Activated gamma-delta T cell treated with Interleukin-2 at 50 U/mL for 16 hours (primary cell): ENCODE measurements at places on chromosomes 2 and 18.

GRCh38 chr2:148604927-148605326 is 39.6 kb upstream of the EPC2 start:
- DNase-seq, result no peak

DNA sequence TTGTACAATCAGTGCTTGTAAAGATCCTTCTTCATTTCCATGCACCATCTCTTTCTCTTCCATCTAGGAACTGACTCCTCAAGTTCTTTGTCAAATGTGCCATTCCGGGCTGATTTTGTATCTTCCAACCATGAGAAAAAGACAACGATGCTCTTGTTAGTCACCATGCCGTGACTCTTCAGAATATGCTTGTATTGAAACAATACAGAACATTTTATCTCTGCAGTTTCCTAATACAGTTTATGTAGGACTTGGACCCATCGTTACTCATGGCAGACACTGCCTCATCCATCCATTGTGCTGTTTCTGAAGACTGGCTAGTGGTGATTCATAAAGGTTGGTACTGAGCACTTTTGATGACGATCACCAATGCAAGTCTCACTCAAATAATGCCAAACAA is 283.2 kb downstream of the KCNS3 start:
- DNase-seq, result no peak

DNA sequence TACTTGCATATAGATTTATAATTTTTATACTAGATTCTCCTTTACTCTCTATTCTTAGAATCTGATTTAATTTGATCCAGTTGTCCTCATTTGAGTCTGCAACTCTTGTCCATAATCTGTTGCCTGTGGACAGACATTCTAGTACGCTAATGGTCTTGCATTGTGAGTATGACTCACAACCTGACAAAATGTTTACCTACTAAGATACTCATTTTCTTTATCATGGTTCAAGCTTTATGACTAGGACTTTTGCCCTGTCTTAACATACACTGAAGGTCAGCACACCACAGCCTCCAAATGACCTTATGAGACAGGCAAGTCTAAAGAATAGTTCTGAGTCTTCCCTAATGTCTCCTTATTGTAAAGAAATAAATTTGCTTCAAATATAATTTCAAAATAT is 142.3 kb upstream of the CDH7 start:
- no peak for DNase-seq

GRCh38 chr2:17765398-17765797 is 11.5 kb downstream of the GEN1 start:
- no peak for DNase-seq

GRCh38 chr2:204251158-204251997 is 293.9 kb upstream of the PARD3B start:
- DNase-seq, result no peak

- no peak for DNase-seq
Measured at GRCh38 chr2:34159901-34160300, 560.8 kb upstream of the FAM98A start.

DNA sequence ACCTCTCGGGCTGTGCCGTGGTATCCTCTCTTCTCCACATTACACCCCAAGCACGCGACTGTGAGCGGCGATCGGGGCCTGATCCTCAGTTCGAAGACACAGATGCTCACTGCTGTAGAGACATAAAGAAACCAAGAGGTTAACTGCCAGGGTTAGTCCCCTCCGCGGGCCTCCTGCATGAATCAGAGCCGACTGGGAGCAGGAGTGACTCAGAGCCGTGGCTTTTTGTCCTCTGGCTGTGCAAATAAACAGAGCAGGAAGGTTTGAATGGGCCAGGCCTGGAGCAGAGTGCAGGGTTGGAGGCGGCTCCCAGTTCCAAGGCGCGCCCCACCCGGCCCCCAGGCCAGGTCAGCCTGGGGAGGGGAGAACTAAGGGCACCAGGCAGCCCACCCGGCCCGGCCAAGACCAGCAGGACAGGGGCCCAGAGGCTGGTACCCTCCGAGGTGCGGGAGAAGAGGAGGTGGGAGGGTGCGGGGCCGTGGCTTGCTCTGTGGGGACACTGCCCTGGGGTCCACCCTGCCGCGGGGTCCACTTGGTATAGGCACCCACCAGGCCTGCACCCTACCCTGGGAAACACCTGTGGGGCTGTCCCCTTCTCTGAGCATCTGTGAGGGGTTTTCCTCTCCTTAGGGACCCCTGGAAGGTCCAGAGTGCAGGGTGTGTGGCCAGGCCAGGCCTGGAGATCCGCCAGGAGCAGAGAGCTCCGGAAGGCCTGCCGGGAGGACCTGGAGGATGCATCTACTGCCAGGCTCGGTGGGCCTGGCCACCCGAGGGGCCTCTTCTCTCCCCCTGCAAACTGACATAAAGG is 16.5 kb downstream of the TWIST2 start:
- DNase-seq, result no peak

GRCh38 chr2:7609556-7609955 is 692.3 kb downstream of the RNF144A start:
- DNase-seq, result no peak

- DNase-seq, result peak; percentile 80
Measured at GRCh38 chr2:9752441-9753275, 90.6 kb upstream of the TAF1B start.

- DNase-seq, result no peak
Measured at GRCh38 chr2:176088048-176088936, 4.2 kb upstream of the HOXD13 start.

DNA sequence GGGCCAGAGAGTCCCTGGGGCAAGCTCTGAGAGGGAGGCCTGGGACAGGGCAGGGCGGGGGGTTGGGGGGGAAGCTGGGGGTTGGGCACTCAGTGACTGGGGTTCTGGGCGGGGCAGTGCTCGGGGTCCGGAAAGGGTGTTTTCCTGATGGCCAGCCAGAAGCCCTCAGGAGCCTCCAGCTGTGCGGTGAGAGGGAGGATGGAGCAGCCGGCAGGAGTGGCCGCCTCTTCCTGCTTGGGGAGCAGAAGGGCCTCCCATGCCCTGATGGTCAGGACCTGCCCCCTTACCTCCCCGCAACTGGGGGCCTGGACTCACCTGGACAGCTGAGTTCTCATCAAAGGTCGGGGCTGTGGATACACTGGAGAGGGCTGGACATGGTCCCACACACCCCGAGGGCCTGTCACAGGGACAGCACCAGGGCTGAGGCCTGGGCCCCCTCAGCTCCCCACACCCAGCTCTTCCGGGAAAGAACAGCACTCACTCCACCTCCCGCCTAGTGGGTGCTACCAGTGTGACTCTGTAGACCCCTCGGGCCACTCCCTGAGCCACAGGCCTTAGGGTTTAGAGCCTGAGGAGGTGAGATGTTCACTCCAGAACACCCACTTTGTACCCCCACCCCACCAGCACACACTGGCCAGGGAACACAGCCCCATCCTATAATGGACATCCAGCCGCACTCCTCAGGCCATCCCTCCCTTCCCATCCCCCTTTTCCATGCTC is 6.7 kb downstream of the SFTPB start:
- DNase-seq, result no peak

DNA sequence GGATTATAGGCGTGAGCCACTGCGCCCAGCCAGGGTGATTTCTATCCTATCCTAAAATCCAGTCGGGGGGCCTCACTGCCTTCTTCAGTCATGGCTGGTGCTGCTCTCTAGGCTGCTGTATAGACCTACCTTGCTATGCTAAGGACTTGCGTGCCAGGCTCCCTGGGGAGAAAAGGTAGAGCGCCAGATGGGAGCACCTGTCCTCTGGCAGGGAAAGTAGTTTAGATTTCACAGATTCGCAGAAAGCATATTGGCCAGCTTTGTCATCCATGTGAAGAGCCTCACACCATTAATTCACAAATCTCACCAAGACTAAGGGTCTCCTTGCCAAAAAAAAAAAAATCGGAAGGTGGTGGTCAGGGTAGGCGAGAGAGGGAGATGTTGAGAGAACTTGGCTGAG is 217.6 kb downstream of the ATAD2B start:
- DNase-seq, result no peak

DNA sequence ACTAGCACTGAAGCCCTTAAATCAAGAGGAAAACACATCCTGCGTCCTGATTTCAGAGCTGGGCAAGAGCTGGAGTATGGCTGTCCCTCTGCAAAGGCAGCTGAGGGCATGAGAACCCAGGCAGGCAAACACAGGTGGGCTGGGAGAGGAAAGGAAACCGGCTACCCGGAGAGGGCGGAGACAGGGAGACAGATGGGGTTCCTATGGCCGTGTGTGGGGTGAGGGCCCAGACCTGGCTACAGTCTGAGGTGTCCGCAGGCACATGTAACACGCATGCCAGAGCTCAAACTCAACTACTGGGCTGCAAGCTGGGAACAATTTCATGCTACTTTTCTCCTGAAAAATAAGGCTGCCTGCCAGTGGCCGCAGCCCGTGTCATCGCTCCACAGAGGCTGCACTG is 2.7 kb downstream of the COPS9 start:
- no peak for DNase-seq

DNA sequence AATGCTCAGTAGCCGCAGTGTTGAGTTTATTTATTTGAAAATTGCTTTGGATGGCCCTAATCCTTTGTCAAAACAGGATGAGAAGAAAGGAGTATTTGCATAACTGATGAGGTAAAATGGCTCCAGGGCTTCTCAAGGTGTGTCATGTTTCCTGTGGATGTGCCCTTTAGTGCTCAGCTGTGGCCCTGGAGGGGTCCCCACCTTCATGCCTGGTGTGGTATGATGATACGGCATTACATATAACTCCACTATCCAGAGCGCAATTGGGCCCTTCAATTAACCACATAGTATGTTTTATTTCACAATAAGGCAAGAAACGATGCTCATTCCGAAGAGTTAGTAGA is 39.8 kb upstream of the TMEM178A start:
- no peak for DNase-seq

DNA sequence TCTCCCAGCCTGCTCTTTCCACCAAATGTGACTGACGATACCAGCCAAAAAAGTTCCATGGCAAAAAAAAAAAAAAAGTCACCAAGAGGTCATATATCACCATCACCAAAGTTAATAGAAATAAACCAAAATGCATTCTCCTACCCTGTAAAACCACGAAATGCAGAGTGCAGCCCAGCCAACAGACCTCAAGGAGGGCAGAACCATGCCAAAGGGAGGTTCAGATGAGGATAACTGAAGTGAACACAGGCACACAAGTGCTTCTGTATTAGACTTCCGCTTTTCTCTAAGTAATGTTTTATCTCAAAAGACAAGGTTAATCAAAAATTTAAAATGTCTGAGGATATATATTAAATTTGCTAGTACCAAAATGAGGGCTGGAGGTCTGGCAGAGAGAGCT is 5.5 kb downstream of the SERPINE2 start:
- DNase-seq, result no peak

DNA sequence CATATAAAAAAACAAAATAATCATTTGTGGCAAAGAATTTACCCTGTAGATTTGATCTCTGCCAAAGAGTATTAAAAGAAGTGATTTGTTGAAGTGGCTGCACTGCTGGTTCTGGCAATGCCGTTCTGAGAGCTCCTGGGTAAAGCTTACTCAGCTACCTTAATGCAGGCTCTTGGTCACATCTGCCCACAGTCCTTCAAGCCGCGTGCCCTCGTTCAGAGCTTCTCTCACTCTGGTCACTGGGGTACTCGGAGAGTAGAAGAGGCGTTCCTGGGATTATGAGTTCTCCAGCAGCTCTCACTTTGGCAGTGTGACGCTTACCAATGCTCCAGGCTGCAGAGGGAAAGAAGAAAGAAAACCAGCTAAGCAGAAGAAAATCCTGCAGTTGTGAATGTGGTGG is 57.9 kb downstream of the ACVR1 start:
- no peak for DNase-seq

DNA sequence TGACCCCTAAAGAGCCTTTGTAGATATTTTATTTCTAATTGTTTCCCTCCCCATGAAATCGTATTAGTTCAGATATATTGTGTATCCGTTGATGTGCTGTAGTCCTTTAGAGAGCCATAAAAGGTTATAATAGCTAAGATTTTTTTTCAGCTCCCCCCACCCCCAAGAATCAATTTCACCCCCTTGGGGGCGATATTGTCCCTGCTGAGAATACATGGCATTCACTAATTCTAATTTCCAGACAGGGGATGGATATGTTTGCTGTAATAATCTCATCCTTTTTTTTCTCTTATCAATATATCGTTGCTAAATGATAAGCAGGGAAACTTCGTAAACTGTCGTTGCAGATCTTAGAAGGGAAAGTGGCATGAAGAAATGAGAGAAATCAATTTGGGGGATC is 530.7 kb downstream of the TMEM182 start:
- DNase-seq, result no peak

GRCh38 chr2:46091961-46092667 is 205.1 kb upstream of the EPAS1 start:
- DNase-seq, result no peak

- no peak for DNase-seq
Measured at GRCh38 chr2:222319586-222320435, 21.0 kb upstream of the PAX3 start.

GRCh38 chr2:20175931-20176330 is 49.0 kb downstream of the SDC1 start:
- DNase-seq, result no peak
